ENCODE measurements at places on chromosomes 11 and 22.

- peak; percentile 41 for DNase-seq
These were observed 10.2 kb downstream of the PCNX3 start for GRCh38 chr11:65625628-65626342.

DNA sequence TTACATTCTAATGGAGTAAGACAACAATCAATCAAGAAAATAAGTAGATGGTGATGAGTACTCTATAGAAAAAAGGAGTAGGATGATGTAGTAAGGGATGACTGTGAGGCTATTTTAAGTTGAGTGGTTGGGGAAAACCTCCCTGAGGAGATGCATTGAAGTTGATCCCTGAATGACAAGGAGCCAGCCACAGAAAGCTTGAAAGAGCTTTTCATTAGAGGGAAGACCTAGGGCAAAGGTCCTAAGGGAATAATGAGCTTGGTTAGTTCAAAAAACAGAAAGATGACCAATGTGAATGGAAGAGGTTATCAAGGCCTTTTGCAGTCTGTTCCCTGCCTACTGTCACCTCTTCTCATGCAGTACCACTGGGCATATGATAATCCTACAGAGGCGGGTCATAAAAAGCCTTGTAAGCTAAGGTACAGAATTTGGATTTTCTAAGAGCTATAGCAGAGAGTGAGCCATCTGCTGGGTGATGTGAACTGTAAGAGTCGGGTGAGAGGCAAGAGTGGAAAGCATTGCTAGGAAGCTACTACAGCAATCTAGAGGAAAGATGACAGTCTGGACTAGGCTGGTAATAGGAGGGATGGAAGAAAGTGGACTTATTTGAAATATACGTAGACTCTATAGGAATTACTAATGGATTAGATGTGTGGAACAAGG is 3.1 kb downstream of the PPP2R1B start:
- no peak for DNase-seq

GRCh38 chr11:121463689-121464335 is 11.0 kb upstream of the SORL1-AS1 start:
- no peak for DNase-seq

DNA sequence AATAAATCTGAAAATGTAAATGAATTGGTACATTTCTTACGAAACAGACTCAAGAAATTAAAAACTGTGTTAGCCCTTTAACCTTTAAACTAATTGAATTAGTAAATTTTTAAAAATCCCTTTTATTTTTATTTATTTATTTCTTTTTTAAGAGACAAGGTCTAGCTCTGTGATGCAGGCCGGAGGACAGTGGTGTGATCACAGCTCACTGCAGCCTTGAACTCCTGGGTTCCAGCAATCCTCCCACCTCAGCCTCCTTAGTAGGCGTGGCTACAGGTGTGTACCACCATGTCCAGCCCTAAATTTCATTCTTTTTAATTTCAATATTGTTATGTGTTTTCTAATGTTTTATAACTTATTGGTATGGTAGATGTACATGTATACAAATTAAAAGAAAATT is 72.6 kb downstream of the MYEOV start:
- DNase-seq, result no peak

- DNase-seq, result no peak
These were observed 12.6 kb downstream of the ARHGAP8 start for GRCh38 chr22:44764974-44765373.
